ENCODE measurements at places on chromosomes 11 and 22. TPM values are rescaled to one million over a fixed set of nuclear protein-coding genes. Genes with fewer than 3 reads are reported as not detected.

DNA sequence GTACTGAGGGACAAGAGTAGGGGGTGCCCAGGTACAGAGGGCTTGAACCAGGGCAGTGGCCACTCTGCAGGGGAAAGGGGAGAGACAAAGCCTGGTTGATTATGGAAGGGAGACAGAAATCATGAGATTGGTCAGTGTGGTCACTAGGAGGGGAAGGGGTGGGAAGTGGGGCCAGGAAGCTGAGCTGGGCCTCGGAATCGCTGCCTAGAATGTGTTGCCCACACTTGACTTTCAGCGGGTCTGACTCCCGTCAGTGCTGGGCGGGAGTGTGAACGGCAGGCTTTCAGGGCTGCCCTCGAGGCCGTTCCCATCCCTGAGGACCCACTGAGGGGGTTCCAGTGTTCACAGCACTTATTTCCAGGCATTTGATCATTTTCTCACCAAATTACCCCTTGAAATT lies 5.9 kb downstream of the DAGLA start:
- no peak for DNase-seq

DNA sequence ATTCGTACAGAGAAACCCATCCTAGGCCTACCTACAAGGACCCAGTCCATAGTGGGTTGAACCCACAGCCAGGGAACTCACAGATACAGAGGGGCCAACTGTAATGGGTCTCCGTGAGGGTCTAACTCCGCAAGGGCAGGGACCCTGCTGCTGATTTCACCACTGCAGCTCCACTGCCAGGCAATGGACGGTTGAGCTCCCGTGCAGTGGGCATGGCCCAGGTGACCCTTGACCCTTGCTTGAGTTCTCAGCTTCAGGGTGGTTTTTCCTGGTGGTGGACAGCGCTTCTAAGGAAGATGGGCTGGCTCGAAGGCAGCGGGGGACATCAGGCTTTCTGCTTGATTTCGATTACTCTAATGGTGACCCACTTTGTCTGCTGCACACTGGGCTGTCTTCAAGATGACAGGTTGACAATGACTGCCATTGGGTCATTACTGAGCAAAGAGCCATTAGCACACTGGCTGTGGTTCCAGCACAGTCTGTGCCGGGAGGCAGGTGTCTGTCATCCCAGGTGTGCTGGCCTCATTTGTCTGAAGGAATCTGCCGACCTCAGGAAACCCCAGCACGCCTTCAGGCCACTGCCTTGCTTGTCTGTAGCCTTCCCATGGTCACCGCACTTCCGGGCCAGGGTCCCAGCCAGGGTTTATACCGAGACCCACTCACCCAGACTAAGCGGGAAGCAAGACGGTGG lies 3.7 kb upstream of the GAL start:
- DNase-seq: no peak

KRTAP5-1 gene
- not detected for total RNA-seq

KRTAP5-2 gene
- total RNA-seq: not detected

ATG16L2 gene
- total RNA-seq: 17.1 TPM

IL18BP gene
- total RNA-seq: 9.6 TPM

Measured in osteocyte (in vitro differentiated cells).